ENCODE measurements at places on chromosomes 2 and 18.

GRCh38 chr2:97935719-97936161, 60.0 kb downstream of the TMEM131 start:
- DNase-seq, result no peak

- no peak for DNase-seq
These were observed 59.3 kb downstream of the ETAA1 start for GRCh38 chr2:67456428-67456827.

- DNase-seq, result no peak
These were observed 93.6 kb downstream of the ZEB2 start for GRCh38 chr2:144426355-144426754.

DNA sequence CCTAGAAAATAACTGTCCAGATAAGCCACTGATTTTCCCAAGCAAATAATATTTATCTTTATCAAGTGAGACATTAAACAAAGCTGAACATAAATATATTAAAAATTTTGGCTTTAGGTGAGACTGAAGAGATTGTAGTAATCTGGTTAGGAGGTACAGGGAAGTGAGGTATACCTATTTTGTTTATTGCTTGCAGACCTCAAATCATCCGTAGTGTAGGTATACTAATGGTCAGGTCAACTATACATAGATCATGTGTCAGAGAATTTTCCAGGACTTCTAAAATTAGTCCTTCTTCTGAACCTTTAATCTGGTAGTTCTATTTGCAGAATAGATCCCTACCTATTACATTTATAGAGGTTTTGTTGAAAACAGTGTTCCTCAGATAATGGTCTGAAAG, 41.5 kb downstream of the SP140 start:
- DNase-seq, result no peak
